ENCODE measurements at places on chromosomes 5 and 9.
A peak's percentile ranks its signal among the peaks of the same experiment; 100 is the strongest.

GRCh38 chr5:60287174-60287771 is 393.7 kb upstream of the PDE4D start:
- peak; percentile 71 for DNase-seq

DNA sequence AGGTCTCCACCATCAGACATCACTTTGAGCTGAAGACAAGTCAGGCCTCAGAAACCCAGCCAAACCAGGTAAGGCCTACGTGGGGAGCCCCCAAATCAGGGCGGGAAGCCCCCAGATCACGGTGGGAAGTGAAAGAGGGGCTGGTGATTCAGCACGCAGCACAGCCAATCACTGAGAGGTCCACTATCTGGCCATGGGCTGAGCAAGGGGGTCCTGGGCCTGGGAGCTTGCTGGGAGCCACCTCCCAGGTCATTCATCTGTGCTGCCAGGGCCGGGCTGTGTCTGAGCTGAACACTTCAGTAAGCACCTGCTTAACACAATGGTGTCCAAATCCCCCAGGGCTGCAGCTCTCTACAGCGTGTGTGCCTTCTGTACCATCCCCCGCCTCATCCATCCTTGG is 15.5 kb downstream of the MED10 start:
- no peak for DNase-seq

GRCh38 chr9:16112116-16112515 is 559.3 kb downstream of the CCDC171 start:
- no peak for DNase-seq

DNA sequence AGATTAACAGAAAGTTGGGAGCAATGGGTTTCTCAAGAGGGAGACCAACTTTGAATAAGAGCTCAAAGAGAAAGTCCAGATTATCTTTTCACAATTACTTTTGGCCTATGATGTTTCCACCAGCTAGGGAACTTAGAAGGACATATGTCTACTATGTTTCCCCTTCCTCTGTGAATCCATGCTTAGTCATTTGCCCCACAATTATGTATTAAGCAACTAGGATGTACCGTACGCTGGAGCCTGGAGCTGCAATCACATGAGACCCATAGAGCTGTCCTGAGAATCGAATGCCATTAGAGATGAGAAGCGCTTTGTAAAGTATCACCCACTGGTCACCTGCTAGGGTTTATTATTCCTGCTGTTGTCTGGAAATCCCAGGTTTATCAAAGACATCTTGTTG is 78.8 kb downstream of the PDE6A start:
- no peak for DNase-seq

GRCh38 chr5:10319202-10319851 is 11.6 kb upstream of the CMBL start:
- DNase-seq = no peak

DNA sequence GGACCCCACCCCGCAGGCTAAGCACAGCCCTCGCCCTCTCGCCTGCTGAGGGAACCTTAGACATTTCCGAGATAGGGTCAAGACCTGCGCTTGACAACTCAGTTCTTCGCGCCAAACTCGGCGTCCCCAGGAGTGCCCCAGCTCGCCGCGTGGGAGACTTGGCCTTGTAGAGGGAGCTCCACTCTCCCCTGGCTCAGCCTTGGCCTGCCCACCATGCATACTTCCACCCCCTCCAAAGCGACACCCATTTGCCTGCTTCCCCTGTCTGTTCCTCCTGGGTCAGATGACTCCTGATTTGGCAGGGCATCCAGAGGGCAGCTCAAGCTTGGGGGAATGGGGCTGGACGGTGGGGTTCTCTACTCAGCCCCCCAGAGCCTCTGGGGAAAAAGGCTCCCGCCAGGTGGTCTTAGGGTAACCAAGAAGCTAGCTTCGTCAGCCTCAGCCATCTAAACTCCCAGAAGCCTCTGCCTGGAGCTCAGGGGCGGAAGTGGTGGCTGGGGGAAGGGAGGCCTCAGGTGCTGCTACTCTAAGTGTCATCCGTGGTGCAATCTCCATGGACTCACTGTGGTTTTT is 560 bp downstream of the DOCK2 start:
- DNase-seq = no peak

DNA sequence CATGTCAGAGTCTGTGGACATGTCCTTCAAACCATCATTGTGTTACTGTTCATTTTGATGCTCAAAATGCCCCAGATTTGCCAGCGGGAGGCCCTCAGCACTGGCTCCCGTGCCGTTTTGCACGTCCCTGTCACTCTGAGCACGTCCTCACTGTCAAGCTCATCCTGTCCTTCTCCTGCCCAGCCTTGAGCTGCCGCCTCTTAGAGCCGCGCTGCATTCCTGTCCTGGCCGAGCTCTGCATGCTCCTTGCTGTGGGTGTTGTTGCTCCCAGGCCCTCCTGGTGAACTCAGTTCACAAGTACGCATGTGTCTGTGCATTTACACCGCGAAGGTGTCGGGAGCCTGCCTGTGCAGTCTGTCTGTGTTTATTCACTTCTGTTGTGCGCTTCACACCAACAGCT is 62.2 kb downstream of the WNK2 start:
- DNase-seq = no peak

- DNase-seq = no peak
Measured at GRCh38 chr9:115808695-115809094, 344.9 kb upstream of the PAPPA start.

DNA sequence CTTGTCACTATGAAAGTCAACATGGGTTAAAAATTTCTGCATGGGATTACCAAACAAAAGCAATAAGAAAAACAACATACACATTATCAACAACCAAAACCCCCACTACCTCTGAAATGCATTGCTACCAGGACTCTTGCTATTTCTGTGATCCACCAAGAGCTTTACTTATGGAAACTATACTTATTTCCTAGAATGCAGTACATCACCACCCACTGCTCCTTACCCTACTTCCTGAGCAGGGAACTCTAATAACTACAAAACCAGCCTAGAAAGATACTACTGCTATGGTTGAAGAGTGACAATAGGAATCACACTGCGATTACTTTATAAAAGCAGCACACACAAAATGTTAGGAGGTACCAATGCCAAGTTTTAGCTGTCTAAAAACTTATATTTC is 22.2 kb downstream of the LURAP1L start:
- no peak for DNase-seq

DNA sequence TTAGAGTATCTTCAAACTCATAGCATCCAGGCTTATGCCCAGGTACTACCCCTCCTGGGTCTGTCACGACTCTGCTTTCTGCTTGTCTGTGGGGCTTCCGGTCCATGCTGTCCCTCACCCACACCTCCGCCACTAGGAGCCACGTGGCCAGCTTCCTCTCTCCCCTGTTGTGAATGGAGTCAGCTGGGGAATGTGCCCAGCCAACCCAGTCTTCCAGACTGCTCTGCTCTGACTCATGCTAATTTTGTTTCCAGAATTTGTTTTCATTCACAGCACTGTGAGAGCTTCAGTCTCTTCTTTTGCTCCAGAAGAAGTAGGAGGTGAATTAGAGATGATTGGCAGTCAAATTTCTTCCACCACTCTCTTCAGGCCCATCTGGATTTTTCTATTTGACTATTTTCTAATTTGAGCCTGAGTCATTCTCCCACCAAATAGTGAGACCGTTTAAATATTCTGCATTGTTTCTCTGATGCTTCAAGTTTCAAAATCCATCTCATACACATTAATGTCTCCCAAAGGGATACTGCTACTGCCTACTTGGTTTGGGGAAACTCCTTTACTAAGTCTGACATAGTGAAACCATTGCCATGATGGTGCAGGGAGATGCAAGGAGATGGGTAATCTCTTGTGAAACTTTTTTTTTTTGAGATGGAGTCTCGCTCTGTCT is 424.1 kb upstream of the KIF2A start:
- no peak for DNase-seq

- no peak for DNase-seq
Measured at GRCh38 chr9:27047136-27047535, 41.7 kb upstream of the LRRC19 start.

GRCh38 chr9:38201844-38202243 is 132.8 kb upstream of the SHB start:
- no peak for DNase-seq

- no peak for DNase-seq
Measured at GRCh38 chr5:43006424-43007202, 33.5 kb downstream of the ANXA2R start.

DNA sequence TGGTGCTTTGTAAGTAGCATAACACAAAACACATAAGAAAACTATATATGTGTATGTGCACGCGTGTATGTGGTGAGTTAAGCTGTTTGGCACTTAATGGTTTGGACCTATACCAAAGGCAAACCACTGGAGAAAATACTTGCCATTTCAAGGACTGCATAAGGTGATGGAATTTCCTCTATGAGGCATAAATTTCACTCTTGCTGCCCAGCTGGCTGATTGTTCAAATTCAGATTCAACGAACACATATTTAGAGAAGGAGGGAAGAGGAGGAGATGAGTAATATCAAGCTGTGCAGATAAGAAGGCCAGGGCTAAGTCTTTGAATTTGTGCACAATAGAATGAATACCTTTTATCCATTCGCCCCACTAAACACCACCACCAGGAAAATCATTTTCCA is 470.6 kb upstream of the MPDZ start:
- no peak for DNase-seq

GRCh38 chr5:90882448-90882847 is 323.9 kb downstream of the ADGRV1 start:
- DNase-seq = no peak

GRCh38 chr5:61472172-61472958 is 140.3 kb downstream of the ZSWIM6 start:
- no peak for DNase-seq

- no peak for DNase-seq
Measured at GRCh38 chr9:109063760-109064159, 50.5 kb upstream of the CTNNAL1 start.

GRCh38 chr9:90009447-90009846 is 404.6 kb downstream of the GADD45G start:
- DNase-seq = no peak

GRCh38 chr5:127216898-127217675 is 73.5 kb upstream of the MEGF10 start:
- DNase-seq = no peak

DNA sequence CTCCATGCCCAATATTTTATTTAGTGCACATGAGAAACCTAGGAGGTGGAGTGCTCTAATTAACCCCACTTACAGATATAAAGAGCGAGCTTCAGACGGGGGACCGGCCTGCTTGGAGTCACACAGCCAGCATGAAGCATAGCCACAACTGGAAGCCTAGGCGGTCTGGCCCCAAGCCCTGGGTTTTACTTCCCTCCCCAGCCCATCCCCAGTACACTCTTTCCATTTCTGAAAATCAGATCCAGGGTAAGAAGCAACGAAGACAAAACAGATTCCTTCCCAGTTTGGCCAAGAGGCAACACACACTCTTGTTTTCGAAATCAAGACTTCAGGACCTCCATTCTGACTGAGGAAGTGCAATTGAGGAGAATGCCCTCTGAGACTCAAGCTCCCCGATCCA is 27.1 kb downstream of the KCNMB1 start:
- DNase-seq = no peak

GRCh38 chr9:38240051-38240450 is 152.5 kb upstream of the ALDH1B1 start:
- no peak for DNase-seq

- DNase-seq = no peak
Measured at GRCh38 chr5:112419986-112420864, 1.1 kb upstream of the EPB41L4A start.

DNA sequence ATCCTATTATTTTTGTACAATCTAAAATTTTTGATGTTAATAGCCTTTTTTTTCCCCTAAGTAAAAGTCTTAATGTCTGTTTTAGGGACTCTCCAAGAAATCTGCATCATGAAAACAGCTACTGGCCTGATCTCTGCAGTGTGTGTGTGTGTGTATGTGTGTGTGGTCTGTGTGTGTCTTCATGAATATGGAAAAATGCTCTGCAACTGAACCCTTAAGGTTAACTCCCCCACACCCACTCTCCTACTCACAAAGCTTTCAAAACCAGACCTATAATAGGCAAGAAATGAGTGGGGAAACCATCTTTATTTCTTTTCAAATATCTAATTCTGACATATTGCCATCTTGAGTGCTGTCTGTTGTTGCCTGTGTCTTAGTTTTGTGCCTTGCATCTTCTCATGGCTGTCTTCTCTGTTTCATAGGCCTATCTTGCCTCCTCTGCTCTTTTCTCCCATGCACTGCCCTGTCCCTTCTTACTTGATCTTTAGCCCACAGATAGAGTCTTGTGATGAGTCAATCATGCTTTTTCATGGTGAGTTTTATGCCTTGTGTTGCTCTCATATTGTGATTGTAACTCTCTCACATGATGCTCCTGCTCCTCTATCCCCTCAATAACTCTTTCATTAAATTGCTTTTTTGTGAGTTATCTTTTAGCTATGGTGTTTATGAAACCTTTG is 68.3 kb downstream of the CHSY3 start:
- no peak for DNase-seq

DNA sequence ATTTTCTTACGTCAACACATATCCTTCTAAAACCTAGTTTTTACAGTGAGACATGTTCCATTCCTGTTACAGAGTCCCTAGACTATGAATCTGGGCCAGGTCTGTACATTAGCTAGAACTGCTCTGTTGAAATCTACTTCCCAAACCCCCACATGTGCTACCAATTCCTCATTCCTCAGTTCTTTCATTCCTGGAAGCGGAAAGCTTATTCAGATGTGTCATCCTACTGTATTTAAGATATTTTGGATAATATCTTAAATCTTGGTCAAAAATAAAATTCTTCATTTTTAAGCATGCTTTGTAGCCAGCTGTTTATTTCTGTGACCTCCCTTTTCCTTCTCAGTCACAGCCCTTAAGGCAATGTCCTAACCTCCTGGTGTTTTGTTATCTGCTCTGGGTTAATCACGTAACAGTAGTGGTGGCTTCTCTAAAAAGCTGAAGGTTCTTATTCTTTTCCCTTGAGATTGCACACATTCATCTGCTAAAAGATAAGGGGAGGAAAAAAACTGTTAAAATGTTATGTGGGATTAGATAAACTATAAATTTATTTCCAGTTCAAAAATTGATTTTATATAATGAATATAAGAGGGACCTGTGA is 35.6 kb downstream of the GLRX start:
- no peak for DNase-seq

GRCh38 chr9:83511051-83511450 is 27.1 kb downstream of the FRMD3 start:
- DNase-seq = no peak

DNA sequence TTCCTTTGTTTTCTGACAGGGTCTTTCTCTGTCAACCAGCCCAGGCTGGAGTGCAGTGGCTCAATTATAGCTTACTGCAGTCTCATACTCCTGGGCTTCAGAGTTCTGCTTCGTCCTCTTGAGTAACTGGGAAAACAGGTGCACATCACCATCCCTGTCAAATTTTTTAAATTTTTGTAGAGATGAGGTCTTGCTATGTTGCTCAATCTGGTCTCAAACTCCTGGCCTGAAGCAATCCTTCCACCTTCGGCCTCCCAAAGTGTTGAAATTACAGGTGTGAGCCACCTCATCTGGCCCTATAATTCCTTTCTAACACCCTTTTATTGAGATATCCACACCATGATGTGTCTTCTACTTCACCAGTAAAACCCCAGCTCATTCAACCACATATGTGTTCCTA is 341.6 kb upstream of the PCSK5 start:
- no peak for DNase-seq

DNA sequence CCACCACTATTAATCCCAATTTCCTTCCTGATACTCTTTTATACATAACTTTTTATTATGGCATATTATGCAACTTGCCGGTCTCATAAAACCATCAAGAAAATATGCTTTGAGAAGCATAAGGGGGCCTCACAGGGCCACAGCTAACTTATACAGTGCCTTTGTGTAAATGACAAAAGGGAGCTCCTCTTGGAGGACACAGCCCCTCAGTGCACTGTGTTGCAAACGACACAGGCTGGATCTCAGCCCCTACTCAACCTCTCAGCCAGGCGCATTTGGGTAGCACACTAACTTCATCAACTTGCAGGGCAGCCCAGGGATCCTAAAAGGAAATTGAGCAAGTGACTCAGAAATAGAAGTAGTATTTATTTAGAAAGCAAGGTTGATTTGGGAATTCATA is 35.4 kb downstream of the RIGI start:
- DNase-seq = peak; percentile 22
